ENCODE measurements at places on chromosomes 5 and 9.

DNA sequence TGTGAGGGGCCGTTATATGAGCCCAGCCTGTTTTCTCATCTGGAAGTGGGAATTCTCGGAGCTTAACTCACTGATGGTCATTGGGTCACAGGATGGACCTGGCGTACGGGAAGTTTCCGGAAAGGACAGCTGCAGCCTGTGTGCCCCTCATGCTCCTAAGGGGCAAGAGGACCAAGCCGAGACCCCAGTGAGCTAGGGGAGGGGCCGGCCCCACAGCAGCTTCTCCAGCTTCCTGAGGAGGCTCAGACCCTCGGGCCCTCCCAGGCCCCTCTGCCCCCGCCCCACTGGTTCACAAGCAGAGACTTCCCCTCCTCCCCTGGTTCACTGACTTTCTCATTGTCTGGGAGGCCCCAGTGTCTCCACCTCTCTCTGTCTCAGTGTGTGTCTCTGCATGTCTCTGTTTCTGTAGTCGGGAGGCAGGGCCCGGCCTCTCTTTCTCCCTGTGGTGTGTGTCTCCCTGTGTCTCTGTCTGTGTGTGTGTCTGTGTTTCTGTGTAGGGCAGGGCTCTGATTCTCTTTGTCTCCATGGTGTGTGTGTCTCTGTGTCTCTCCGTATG, 32.3 kb upstream of the FIBCD1 start:
- DNase-seq, result no peak

DNA sequence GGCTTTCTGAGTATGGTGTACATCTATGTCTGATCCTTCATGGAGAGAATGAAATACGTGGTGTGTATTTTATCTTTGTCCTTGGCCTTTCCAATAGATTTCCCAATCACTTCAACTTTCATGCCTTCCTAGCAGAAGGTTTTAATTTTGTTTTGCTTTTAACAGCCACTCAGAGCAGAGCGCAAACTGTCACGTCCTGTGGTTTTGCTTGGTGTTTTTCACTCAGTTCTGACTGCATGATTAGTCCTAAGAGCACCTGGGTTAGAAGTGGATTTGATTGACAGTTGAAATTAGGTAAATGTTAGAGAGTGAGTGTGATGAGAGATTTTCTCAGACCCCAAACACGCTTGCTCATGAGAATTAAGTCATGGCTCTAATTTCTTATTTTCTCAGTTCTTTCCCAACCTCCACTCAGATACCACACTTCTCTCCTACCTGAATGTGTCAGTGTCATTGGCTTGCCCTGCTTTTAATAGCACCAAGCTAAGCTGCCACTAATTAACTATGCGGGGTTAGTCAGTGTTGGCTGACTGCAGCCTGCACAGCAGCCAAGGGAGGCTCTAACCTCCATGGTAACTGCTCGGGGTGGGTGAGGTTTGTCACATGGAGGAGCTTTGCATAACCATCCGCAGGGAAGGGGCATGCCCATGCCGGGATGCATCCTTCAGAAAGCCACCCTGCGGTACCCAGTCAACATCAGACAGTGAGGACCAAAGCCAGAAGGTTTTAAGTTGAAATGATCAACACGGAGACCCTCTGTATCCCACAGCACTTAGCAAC, 173.4 kb downstream of the NR3C1 start:
- no peak for DNase-seq

- no peak for DNase-seq
These were observed 125.7 kb downstream of the SEMA6A start for GRCh38 chr5:116448870-116449427.

DNA sequence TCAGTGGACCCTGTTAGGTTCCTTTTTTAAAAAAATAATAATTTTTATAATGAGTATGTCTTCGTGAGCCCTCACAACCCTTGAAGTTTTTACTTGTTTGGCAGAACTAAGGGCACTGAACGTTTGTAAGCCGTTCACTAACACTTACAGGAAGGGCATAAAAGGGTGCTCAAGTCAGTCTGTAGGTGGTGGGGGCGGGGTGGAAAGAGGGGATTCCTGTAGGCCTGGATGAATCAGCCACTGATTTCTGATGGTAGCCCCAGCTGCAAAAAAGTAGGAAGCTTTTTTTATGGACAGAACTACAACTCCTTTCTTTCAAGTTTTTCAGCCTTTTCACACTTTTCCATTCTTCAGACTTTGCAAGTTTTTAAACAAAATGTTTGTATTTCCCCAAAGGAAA, 35.8 kb downstream of the PIK3R1 start:
- peak; percentile 54 for DNase-seq

- DNase-seq, result no peak
These were observed 121.9 kb downstream of the CDH18 start for GRCh38 chr5:19866090-19866450.

DNA sequence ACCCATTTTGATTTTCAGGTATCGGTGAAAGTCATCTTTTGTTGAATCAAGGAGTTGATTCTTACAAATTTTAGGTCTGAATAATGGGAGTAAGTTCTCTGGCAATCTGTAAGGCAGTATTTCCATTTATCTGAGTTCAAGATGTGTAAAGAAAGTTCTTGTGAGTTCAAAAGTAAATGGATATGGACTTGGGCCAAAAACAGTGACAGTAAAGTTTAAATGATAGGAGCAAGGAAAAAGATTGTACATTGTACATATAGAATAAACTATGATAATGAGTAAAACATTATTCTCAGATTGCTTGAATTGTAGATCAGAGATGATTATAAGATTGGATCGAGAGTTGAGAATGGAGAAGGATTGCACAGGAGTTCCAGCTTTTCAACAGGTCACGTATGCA, 329.3 kb downstream of the PJA2 start:
- no peak for DNase-seq

DNA sequence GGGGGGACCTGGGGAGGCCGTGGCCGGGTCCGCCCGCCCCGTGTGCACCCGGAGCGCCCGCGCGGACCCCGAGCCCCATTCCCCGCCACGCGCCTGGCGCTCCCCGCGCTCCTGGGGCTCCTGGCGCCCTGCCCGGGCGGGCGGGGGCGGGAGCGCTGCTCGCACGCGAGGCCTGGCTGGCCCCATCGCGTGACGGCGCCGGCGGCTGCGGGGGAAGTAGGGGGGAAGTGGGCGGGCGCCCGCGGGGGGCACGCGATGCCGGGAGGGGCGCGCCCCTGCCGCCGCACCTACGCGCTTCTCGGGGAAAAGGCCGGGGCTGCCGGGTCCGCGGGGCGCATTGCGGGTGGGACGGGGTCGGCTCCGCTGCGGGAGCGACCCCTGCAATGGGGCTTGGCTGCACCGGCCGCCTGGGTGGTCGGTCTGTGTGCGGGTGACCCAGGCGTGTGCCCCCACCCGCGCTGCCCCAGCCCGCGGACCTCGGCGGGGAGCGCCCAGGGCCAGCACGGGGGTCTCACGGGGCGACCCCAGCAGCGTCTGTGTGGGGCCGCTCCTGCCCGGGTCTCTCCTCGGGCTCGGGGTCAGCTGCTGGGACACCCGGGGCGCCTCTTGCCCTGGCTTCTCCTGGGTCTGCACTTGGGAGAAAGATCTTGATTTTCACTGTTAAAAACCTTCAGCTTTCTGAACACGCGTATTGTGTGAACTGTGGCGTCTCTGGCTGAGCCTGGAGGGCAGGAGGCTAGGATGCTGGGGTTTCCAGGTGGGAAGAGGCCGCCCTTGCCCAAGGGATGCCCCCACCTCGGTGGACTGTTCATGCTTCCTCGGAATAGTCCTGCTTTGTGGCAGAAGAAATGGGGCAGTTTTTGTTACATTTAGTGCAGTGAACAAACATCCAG, 52.4 kb downstream of the AHRR start:
- peak; percentile 75 for DNase-seq

DNA sequence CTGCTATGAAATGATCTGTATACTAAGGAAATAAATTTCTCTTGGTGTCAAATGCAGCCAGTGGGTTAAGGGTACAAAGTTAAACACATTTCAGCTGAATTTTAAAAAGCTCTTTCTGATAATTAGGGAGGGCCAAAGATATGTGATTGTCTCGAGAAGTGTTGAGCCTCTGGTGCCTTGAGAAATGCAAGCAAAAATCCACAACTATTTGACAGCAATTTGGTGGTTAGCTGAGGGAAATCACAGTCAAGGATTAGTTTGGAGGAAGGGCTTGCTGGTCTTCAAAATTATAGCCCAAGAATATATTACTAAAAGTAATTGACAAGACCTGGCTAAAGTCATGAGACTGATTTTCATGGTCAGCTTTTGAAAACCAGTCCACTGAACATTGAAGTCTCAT, 255.7 kb upstream of the PPP1R2B start:
- no peak for DNase-seq

DNA sequence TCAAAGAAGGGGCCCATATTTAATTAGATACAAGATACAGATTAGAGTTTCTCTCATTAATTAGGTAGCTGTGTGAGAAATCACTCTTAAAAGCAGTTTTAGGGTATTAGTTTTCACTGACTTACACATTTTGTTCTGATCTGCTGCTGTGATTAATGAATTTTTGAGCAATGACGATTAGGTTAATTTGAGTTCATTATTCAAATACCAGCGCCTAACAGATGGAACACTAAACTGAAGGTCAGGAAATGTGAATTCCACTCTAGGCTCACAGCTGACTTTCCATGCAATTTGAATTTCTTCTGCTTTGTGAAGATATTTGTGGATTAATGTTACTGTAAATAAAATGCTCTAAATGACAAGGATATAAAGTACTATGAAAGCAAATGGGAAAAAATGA, 380.6 kb downstream of the ADGRV1 start:
- no peak for DNase-seq

GRCh38 chr5:33381243-33381642, 59.5 kb upstream of the TARS1 start:
- no peak for DNase-seq

DNA sequence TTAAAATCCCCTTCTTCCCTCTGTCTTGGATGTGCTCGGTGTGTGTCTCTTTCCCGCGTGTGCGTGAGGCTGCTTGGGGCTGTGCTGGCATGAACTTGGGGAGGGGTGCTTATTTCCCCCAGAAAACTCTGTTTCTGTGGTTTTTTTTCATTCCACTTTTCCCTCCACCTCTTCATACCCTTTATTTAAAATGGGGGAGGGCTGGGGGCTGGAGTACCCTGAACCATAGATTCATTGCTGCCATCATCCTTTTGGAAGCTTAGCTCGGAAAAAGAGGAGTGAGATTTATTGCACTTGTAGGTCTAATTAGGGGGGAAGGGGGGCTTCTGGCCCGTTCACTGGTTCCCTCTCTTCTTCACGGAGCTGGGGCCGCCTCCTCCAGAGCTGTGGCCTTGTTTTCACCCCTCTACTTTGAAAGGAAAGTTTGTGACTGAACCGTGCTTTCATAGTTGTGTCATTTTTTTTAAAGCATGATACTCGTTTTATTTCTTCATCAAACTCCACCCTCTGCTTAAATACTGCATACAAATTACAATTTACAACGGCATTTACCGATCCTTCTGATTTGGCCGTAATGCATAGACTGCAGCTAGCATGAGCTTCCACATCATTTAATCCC, 2.9 kb downstream of the NR2F1 start:
- no peak for DNase-seq
